CMK (cell line): ENCODE measurements at places on chromosomes 13 and 19.

GRCh38 chr19:46731007-46731501 lies 14.1 kb upstream of the PRKD2 start:
- DNase-seq: peak; percentile 92

- DNase-seq: no peak
These were observed 33.6 kb downstream of the CEBPG start for GRCh38 chr19:33407140-33407551.

DNA sequence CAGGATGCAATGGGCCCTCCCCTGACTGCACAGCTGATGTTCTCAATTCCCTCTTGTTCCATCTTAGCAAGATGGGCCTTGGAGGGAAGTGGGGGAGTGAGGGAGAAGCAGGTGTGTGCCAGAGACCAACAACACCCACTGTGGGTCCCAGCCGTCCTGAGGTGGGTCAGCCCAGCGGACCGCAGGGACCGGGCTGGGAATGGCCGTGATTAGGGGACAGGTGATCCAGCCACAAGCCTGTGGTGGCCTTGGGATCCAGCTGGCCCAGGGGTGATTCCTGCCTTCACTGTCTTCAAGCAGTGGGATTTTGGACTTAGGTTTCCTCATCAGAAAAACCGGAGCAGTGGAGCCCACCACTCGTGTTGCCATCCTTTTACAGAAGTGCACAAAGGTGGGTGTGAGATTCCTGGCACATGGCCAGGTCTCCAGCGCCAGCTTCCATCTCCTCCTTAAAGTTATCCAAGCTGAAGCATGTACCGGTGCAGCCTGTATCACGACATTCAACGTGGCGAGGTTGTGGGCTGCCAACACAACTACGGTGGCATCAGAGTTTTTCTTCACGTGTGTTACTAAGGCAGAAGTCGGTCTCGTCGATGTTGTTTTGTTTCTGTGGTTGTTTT lies 9.0 kb upstream of the ATP11A start:
- no peak for DNase-seq

DNA sequence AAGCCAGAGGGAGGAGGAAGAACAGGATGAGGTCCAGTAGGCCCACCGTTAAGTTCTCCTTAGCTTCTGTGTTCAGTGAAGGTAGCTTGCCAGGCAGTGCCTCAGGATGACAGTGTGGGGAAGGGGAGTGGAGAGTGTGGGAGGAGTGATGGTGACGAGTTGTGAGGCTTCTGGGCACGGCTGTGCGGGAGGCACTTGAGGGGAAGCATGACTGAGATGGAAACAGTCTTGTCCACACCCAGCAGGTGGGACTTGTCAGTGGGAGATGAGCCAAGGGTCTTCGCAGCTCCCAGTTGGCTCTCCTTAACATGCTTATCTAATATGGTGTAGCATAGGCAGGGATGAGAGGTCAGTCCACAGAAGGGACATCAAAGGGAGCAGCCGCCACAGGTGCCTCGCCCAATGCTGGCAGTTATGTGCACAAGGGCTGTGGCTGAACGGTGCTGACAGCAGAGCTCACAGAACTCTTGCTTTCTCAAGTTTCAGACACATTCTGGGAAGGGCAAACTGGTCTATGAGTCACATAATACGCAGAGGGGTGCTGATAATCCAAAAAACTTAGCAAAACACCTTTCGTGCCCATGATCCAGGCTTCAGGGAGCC lies 47.5 kb downstream of the OXGR1 start:
- DNase-seq: no peak

- DNase-seq: no peak
These were observed 117.3 kb downstream of the POSTN start for GRCh38 chr13:37481011-37481884.

GRCh38 chr19:51799774-51800472 lies 5.0 kb downstream of the FPR3 start:
- no peak for DNase-seq

DNA sequence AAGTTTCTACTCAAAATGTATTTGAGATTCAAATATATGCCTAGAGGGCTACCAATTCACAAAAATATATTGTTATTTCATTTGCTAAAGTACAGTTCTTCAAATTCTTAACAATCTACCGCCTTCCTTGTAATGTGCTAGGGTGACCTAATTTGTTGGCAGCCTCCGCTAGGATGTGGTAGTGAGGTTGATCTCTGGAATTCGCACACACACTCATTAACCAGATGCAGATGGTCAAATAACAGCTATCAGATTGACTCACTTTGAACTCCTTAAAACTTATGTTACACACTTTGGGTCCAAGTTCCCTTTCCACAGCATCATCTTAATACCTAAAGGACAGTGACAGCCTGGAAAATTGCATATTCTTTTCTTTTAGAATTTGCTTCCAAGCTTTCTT lies 367.3 kb downstream of the DCT start:
- DNase-seq: no peak

- no peak for DNase-seq
These were observed 621 bp downstream of the FBL start for GRCh38 chr19:39845584-39845932.

DNA sequence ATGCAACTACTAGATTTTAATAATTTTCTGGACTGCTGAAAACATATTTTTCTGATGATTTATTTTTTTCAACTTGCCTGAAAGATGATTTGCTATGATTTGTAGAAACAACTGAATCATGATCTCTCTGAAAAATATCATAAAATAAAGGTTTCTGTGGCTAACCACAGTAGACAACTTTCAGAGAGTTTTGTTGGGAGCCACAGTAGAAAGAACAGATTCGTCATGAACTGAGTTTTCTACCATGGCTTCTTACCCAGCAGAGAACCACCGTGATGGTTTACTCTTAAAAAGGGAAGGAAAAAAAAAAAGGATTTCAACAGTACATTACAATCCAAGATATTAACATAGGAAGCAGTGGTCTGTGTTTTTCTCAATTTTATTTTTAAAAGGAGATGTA lies 18.0 kb downstream of the ZAR1L start:
- DNase-seq: no peak

DNA sequence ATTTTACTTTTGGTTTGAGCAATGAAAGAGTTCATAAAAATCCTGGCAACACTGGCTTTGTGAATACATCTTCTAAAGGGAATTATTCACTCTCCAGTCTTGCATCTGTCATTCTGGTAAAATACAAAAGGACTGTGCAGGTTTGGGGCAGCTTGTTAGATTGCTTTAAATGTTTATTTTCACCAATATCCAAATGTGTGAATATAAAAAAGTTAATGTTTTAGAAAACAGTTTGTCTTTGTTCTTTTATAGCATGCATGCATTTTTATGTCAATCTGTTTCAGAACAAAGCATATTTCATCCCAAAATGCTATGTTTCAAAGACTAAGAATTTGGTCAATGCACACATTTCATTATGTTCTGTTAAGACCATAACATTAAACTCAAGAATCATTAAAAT lies 1145.4 kb downstream of the OLFM4 start:
- no peak for DNase-seq

GRCh38 chr13:88071371-88071770 lies 400.2 kb downstream of the SLITRK5 start:
- DNase-seq: no peak

DNA sequence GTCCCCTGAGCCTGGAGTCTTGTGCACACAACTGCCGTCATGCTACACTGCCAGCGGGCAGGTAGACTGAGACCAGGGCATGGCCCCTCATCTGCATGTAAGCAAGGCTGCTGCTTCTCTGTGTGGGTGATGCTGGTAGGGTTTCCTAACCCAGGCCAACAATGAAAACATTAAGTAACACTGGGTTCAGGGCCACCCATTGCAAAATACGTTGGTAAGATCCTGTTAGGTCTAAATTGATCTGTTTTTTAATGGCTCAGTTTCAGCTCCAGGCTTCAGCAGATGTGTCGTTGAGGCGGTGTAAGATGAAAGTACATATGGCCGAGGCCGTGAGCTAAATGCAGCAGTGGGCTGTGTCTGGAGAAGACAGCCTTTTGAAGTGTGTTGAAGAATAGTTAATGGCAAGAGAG lies 383.4 kb downstream of the IRS2 start:
- DNase-seq: no peak

GRCh38 chr13:67769063-67769986 lies 539.2 kb upstream of the PCDH9 start:
- no peak for DNase-seq

- no peak for DNase-seq
These were observed 9.8 kb downstream of the TMED1 start for GRCh38 chr19:10826231-10826630.

DNA sequence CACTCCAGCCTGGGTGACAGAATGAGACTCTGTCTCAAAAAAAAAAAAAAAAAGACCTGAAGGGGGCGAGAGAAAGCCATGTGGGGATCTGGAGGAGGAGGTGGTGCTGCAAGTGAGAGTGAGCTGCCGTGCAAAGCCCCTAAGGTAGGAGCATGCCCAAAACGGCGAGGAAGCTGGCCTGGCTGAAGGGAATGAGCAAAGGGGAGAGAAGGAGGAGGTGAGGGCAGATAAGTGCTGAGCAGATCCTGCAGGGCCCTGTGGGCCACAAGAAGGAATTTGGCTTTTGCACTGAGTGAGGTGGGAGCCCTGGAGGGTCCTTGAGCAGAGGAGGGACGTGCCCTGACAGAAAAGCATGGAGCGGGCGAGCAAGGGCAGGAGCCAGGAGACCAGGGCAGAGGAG lies 19.4 kb upstream of the ADGRE5 start:
- no peak for DNase-seq
